ENCODE measurements at places on chromosomes 12 and 14. TPM values are rescaled to one million over a fixed set of nuclear protein-coding genes. Genes with fewer than 3 reads are reported as not detected.

The KRT3 gene
- not detected for total RNA-seq

The EML1 gene
- total RNA-seq, result 14.5 TPM

The CAPZA3 gene
- total RNA-seq, result not detected

The FAIM2 gene
- total RNA-seq, result 2.3 TPM

The PELI2 gene
- 12.2 TPM for total RNA-seq

- DNase-seq, result no peak
These were observed 649.8 kb downstream of the RPS29 start for GRCh38 chr14:48936362-48936761.

DNA sequence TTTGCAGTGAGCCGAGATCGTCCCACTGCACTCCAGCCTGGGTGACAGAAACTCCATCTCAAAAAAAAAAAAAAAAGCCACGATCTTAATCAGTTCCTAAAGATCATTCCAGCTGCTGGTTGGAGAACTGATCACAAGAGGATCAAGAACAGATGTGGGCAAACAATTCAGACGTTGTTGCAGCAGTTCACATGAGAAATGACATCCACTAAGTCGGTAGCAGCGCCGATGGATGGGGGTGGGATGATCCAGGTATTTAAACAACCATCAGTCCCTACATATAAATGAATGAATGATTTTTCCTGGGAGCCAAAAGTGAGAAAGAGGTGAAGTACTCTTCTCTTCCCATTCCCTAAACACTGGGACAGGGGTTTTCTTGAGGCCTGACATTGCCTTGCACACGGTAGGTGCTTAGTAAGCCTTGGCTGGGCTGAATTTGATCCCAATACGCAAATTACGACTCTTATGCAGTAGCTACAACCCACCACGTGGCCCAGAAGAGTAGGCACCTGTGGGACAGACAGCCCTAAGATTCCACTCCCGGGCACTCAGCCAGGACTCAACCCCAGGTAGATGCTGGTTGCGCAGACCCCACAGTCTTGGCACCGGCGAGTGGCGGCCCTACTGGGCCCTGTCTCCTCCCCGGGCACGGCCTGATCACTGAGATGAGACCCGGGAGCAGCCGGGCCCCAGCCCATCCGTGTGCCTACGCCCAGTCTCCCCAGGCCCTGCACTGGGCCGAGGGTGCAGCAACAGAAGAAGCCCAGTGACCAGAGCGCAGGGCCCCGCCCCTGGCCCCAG, 565 bp downstream of the SPRYD3 start:
- peak; percentile 74 for DNase-seq

- DNase-seq, result no peak
These were observed 80.4 kb downstream of the TTC8 start for GRCh38 chr14:88904864-88905263.

GRCh38 chr12:42468341-42468821, 121.2 kb downstream of the PRICKLE1 start:
- DNase-seq, result no peak

- no peak for DNase-seq
These were observed 382.8 kb downstream of the ADAMTS20 start for GRCh38 chr12:43169115-43169681.

GRCh38 chr12:51522696-51523095, 68.3 kb upstream of the SCN8A start:
- DNase-seq, result no peak

GRCh38 chr12:110317911-110318310, 36.9 kb downstream of the ATP2A2 start:
- no peak for DNase-seq

DNA sequence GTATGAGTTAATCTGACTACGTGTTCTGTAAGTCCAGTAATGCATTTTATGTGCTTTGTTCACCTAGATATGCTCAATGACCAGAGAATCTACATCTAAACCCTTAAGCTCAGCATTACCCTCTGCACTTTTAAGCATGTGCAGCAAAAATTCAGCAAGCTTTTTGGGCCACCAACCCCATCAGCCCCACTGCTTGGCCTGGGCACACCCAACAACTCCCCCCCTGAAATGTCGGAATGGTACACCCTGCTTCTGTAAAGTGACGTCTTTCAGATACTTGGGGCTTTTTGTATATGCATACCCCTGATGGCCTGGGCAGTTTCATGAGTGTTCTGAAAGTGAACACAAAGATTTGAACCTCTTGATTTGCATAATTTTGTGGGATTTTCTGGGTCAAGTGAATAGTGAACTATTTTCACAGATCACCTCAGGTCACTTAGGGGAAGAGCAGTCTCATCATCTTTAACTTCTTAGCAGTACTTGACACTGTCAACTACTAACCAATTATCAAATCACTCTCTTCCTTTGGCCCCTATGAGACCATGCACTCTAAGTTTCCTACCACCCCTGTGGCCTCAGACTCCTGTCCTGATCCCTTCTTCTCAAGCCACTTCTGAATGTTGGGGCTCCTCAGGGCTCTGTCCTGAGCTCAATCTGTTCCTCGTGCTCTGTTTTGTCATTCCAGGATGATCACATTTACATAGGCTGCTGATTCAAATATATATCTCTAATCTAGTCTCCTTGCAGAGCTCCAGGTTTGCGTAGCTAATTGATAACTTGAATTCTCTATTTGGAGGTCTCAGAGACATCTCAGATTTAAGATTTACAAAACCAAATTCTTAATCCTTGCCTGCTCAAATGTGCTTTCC, 36.3 kb upstream of the PPM1A start:
- DNase-seq, result no peak

DNA sequence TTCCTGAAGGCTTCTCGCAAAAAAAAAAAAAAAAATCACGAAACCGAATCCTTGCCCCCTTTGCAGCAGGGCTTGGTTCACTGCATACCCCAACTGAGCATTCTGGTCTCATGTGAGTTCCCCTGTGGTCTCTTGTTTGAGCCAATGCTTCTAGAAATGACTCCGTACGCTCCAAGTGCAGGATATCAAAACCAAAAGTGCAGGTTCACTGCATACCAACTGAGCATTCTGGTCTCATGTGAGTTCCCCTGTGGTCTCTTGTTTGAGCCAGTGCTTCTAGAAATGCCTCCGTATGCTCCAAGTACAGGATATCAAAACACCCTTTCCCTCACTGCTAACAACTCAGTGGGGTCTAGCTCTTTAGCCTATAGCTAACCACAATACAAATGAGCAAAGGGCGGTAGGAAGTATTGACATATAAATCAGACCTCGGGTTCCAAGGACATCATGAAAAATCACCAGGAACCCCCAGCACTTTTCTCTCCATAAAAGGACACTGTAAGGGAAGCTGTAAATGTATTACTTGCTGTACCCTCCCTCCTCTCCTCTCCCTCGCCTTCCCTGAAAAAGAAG, 206.3 kb upstream of the NOS1 start:
- DNase-seq, result no peak

DNA sequence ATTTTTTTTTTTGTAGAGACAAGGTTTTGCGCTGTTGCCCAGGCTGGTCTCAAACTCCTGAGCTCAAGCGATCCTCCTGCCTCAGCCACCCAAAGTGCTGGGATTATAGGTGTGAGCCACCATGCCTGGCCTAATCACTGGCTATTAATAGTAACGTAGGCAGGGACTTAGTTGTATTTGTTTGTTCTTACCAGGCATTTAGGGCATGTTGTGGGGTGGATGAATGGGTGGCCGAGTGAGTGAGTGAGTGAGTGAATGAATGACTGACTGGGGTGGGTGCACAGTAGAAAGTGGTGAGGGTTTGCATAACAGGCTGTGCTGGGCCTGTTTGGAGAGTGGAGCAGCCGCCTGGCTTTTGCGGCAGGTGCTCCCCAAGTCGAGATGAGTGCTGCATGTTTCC, 87.0 kb downstream of the FOXN4 start:
- no peak for DNase-seq

- no peak for DNase-seq
These were observed 4.6 kb downstream of the AGAP2 start for GRCh38 chr12:57733928-57734327.

GRCh38 chr12:42221726-42222125, 16.3 kb downstream of the YAF2 start:
- no peak for DNase-seq
